ENCODE measurements at places on chromosomes 3 and 15. TPM values are rescaled to one million over a fixed set of nuclear protein-coding genes. Genes with fewer than 3 reads are reported as not detected.

NOX5 gene
- 0.56 TPM for total RNA-seq

NEK10 gene
- total RNA-seq = 0.65 TPM

PDE12 gene
- total RNA-seq = 17.6 TPM

AHSG gene
- total RNA-seq = not detected

DNA sequence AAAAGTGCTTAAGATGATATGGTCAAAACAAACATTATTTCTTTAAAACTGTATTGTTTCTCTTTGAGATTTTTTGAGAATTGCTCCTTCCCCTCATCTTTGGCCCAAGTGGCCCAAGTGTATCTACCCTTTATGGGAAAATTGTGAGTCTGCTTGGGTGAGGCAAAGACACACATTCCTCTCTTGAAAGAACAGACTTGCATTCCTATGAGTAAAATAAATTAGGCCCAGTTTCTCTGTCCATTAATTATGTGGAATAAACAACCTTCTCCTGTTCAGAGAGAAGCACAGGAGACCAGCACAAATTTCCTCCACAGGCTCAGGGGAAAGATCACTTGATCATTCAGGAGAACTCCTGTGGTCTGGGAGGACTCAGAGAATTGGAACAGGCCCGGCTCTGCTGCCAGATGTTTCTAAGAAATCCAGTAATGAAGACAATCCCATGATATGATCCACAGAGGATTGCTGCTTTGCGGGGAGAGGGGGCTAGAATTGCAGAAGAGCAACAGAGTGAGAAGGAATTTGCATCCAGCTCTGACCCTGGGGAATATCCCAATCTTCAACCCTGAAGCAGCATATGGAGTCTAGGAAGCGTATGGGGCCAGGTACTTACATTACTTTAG is 53.8 kb upstream of the BOC start:
- DNase-seq = no peak

GOLGA6L7 gene
- not detected for total RNA-seq

SAMD7 gene
- total RNA-seq = not detected

DNA sequence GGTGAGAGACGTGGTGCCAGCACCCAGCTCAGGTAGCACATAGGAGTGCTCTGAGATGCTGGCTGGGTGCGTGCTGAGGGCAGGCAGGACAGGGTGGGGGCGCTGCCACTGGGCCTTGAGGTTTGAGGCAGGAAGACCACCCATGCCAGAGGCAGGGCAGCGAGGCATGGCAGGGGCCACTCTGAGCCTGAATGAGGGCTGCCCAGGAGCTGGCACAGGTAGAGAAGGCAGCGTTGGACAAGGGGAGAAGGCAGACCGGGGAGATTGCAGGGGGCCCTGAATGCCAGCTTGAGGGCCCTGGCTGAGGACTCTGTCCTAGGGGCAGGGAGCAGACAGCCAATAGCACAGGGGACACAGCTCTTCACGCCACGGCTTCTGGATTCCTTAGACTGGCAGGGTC is 50.2 kb downstream of the ADAMTS7 start:
- no peak for DNase-seq

CADM2 gene
- total RNA-seq = 1.7 TPM

SLC12A8 gene
- not detected for total RNA-seq

- DNase-seq = no peak
These were observed 730 bp upstream of the ZNF710 start for GRCh38 chr15:90000186-90001001.
